ENCODE measurements at places on chromosomes 5 and 9. TPM values are rescaled to one million over a fixed set of nuclear protein-coding genes. Genes with fewer than 3 reads are reported as not detected.

Gene NRARP
- total RNA-seq = not detected

Gene NMUR2
- not detected for total RNA-seq

Gene GARNL3
- total RNA-seq = 5.0 TPM

Gene TTC39B
- total RNA-seq = 9.7 TPM

Gene SAPCD2
- 3.4 TPM for total RNA-seq

Gene SPINK6
- total RNA-seq = not detected

Gene FBP1
- not detected for total RNA-seq

Gene SLC23A1
- total RNA-seq = not detected

Gene ISL1
- not detected for total RNA-seq

Gene FAM200C
- 6.7 TPM for total RNA-seq

Gene TAF11L10
- not detected for total RNA-seq

Gene ZDHHC21
- total RNA-seq = 8.3 TPM

Gene CENPK
- total RNA-seq = 5.6 TPM

- peak; percentile 55 for DNase-seq
Observed at GRCh38 chr5:74392711-74393351, 247.7 kb downstream of the ENC1 start.

DNA sequence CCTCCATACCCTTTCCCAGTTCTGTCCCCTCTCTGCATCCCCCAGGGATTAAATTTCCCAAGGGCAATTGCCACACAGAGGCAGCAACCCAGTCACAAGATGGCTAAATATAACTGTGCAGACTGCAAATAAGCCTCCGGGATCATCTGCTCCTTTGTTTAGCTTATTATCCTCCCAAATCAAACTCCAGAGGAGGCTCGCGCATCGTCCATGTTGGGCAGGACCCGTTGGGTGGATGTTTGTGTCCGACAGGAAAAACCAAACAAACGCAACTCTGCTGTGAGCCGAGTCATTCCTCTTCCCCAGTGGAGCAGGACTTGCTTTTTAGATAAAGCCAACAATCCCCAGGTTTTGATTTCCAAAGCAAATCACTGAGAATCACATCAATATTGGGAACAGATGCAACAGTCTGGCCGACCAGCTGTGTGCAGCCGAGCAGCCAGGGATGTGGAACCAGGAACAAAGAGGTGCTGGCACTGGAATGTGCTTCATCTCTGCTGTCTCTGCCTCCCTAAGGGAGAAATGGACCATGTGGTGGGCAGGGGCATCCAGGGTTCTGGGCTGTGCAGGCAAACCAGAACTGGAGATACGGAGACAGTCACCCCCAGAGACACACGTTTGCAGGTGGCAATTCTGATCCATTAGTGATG lies 89.8 kb downstream of the PTTG1 start:
- no peak for DNase-seq

- no peak for DNase-seq
Observed at GRCh38 chr9:3646226-3646625, 120.4 kb upstream of the RFX3 start.

GRCh38 chr9:5760338-5760737 lies 72.6 kb downstream of the ERMP1 start:
- no peak for DNase-seq

DNA sequence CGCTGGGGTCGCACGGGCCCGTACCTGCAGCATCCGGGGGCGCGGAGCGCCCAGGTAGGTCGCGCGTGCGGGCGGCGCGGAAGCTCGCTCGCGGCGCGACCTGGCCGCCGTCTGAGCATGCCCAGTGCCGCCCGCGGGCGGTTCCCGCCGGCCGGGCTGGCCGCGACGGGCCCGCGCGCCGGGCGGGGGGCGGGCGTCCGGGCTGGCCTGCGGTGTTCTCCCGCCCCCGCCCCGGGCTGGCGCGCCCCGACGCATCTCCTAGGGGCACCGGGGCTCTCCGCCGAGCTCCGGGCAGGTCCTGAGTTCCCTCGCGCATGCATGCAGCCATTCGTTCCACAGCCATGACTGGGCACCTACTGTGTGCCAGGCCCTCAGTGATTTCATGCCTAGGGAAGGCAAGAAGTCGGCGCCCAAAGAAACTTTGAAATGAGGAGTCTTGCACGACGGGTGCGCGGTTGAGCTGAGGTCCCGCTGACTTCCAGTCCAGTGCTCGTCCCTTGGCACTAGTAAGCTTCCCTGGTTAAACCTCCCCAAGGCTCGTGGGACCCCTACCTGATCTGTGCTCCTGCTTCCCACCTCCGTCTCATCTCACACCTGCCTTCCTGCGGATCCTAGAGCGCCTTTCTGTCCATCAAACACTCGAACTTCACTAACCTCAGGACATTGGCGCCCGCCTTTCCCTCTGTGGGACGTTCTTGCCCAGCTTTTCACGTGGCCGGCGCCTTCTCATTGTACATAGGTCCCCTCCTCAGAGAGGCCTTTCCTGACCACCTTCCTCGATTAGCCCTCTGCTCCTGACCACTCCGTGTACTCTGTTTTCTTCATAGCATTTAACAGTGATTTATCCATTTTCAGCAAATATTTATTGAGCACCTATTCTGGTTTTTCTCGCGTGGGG lies at the start of gene PTPN3:
Gene PTPN3, minus strand, starts transcription at position 113 of the 898 bp plus-strand sequence. CDS start 34,873 bp downstream, outside the sequence.
- no peak for DNase-seq

GRCh38 chr9:69357030-69357775 lies 32.2 kb downstream of the ENTREP1 start:
- no peak for DNase-seq

DNA sequence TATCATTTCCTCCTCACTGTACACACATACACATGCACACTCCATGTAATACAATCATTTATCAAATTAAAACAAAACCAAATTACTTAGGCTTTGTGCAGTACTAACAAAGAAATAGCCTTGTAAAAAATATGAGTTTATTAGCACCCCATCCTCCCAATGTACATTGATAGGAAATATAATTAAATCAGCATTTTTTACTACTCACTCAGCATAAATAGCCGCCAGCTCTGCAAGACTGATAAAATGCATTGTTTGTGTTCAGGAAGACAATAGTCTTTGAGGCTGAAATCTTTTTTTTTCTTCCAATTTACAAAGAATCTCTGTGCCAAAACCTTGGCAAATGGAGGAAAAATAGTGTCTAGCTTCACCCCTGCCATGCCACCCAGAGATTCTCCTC lies 497.6 kb upstream of the ADAMTS16 start:
- DNase-seq = no peak

- no peak for DNase-seq
Observed at GRCh38 chr9:125772740-125773139, 25.6 kb downstream of the PBX3 start.

DNA sequence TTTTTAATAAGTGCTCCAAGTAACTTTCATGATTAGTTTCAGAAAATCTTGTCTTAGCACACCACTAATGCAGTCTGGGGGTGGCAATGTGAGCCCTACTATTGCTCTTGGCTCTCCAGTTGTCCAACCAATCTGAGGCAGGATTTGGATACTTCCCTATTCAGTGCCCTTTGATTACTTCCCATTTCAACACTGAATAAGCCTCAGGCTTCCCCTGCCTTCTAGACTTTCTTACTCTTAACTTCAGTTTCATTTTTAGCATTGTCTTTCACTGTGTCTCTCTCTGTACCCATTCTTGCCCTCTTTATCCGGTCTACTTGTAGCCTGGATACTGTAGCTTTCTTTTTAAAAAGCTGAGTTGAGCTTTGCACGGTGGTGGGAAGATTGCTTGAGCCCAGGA lies 186.1 kb downstream of the C9orf152 start:
- no peak for DNase-seq

- no peak for DNase-seq
Observed at GRCh38 chr5:158064334-158065123, 205.6 kb upstream of the CLINT1 start.

GRCh38 chr9:137032858-137033257 lies 970 bp upstream of the FUT7 start:
- DNase-seq = no peak

- DNase-seq = no peak
Observed at GRCh38 chr5:147805030-147805454, 22.5 kb upstream of the JAKMIP2 start.

DNA sequence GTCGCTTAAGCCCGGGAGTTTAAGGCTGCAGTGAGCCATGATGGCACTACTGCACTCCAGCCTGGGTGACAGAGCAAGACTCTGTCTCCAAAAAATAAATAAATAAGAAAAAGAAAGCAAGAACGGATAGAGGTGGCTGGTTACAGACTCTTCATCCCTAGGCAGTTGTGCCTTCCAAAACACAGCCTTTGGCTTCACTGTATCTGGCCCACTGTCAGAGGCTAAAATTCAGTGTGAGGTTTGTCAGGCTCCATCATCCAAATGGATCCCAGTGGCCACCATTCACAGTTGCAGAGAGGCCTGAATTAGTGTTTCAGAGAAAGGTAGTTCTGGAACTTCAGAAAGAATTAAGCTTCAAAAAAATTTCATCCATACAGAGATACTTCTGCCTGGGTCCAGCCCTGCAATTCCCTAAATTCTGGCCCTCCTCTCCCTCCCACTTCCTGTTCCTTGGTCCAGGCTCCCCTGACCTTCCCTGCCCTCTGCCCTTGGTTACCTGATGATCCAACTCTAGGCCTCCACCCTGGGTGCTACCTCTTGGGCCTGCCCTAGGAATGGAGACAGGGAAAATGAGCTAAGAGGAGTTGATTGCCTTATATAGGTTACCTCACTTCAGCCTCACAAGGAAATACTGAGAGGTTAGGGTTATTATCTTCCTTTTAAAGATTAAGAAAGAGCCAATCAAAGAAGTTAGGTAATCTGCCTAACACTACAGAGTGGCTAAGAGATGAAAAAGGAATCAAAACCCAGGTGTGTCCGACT lies 97.2 kb upstream of the SLC44A1 start:
- DNase-seq = no peak

DNA sequence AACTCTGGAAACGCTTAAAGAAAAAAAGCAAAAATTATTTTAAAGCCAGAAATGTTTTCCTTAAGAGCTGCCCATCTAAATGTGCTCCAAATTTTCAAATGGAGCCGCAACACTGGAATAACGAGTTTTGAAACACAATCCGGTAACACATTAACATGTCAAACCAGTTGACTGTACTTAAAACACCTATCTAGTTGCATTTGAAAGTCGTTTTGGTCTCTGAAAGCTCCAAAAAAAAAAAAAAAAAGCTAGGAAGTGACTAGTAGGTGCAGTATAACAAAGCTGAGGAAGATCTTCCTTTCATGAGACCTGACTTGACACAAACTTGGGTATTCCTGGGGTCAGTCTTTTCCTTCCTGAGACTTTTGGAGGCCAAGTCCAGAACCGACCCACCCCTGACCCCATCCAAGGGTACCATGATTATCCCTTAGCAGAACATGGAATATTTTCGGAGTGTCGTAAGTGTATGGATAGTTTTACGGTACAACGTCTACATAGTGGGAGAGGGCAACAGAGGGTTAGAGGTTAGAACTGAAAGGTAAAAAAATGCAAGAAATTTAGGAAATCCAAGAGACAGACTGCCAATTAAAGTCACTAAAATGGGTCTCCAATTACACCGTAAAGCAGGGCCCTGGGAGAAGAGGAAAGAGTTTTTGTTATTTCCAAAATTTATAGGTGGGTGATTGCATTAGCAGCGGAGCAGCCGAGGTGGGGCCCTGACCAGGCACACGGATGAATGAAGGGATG lies 812 bp downstream of the CETN3 start:
- no peak for DNase-seq

GRCh38 chr9:121499427-121500164 lies at the start of gene GGTA1:
Gene GGTA1, minus strand, starts transcription at chr9:121499844. Its CDS starts 31,922 bp downstream, at chr9:121467922.
- peak; percentile 50 for DNase-seq

- peak; percentile 55 for DNase-seq
Observed at GRCh38 chr5:132815454-132815853, 2.4 kb downstream of the SOWAHA start.

GRCh38 chr9:114272739-114273431 lies 50.0 kb upstream of the ORM1 start:
- DNase-seq = no peak

DNA sequence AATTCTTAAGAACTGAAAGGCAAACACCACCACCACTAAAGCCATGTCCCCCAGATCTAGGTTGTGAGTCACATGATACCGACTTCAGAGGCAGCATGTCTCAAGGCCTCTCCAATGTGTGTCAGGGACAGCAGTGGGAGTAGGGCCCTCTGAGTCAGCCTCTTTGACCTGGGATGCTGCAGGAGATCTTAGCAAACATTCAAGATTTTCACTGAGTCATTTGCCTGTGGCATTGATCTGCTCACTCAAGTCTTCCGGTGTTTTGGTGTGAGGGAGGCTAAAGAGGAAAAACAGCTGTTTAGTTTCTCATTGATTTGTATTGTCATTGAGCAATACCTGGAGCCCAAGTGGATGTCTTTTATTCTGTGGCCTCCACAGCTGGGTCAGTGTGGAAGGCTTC lies 36.1 kb downstream of the TMC1 start:
- DNase-seq = peak; percentile 97

DNA sequence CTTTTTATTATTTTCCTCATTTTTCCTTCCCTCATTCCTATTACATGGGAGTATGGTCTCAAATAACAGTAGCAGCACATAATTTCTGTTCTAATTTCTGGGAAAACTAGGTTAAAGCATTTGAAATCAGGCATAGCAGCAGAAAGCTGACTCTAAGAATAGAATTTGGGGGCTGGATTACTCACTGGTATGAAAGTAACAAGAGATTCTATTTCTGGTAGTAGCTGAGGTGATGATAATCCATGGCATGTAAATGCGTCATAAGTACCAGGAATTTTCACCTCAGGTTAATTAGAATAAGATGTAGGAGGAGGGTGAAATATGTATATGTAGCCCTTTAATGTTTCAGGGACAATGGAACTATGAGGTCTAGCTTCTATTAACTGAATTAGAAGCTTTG lies 662.0 kb downstream of the PTPRD start:
- DNase-seq = peak; percentile 20

DNA sequence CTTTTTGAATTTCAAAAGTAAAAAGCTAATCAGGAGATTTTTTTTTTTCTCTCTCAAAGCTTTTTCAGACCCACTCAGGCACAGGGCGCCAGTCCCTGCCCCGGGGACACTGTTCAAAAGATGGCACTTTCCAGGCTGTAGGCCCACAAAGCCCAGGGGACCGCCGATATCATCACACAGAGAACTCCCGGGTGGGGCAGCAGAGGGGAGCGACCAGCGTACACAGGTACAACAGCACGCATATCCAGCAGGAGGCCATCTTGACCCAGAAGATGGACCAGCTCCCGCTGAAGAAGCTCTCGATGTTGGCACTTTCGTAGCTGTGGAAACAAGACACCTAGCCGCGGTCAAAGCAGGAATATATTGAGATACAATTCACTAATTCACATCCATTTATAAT lies 108.3 kb downstream of the THBS4 start:
- no peak for DNase-seq

- DNase-seq = peak; percentile 74
Observed at GRCh38 chr9:130331573-130331972, 66.0 kb downstream of the HMCN2 start.
